ENCODE measurements at places on chromosomes 2 and 18.

GRCh38 chr2:103754530-103754929 is 992.7 kb downstream of the TMEM182 start:
- DNase-seq: no peak

DNA sequence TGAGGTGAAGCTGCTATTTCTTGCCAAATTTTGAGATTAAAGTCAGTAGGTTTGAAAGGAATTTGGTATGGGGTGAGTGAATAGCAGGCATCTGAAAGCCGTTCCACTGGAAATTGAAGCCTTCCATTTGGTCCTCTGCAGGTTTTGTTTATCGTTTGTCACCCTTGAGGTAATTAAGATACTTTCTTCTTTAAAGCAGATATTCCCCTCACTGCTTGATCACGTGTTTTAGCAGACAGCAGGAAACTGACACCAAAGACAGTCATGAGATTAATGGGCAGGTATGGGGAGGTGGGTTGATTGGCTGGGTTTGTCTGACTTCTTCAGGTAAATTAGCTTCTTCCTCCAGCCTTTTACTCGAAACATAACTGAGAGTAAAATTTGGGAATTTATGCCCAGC is 10.7 kb downstream of the LPIN1 start:
- DNase-seq: no peak

DNA sequence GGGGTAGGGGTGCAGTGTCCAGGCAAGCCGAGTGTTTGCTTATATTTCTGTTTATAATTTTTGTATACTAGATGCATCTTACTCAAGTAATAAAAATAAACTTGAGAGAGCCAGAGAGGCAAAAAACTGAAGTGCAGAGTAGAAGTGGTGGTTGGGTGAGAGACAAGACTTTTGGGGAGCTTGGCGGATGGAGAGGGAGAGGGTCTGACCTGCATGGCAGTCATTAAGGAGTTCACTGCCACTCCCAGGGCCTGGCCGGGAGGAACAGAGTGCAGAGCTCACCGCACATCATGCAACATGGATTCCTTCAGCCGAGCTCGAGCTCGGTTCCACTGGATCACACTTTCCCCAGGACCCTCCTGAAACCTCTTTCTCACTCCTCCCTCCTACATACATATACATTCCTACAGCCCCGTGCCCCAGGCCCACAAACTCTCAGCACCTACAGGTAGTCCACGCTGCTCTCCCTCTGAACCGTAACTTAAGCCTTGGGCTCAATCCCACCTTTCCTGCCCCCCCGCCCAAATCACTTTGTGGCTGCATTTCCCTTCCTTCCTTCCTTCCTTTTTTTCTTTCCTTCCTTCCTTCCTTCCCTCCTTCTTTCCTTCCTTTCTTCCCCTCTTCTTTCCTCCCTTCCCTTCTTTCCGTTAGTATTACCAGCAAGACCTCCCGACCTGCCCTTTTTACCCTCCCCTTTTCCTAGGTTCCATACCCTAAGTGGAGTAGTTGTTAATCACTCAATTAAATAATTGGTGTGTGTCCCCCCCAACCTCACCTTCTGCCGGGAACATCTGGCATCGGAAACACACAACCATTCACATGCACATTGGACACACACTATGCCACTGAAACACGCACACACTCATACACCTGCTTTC is 37.1 kb upstream of the ATP6V1B1 start:
- no peak for DNase-seq

DNA sequence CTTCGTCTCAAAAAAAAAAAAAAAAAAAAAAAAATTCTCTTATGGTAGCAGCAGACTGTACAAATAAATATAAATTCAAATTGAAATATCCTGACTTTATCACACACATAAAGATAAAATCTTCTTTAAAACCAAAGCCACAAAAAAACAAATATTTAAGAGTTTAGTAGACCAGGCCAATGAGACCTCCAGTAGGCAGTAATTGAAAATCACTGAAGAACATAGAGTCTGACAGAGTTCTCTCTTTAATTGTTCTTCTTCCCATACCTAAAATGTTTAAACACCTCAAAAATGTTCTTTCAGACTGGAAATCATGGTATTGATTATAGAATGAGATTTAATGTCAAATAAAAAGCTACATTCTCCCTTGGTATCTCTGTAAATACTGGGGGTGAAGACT is 20.8 kb downstream of the PRPF40A start:
- no peak for DNase-seq

DNA sequence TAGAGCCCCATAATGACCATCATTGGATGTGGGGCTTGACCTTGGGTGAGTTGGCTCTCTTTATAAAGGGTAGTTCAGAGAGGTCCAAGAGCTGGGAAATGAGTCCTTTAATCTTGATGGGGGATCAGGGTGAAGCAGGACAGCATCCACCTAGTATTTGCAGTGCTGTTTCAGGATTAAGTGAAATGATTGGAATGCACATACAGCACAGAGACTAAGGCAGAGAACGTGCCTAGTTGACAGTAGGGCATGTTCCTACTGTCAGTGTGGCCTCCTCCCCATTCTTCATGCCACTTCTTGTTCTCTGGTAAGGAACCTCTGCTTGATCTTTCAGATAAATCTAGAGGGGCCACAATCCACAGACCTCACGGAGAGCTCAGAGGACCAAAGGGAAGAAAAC is 78.9 kb downstream of the TRIM43 start:
- DNase-seq: no peak

GRCh38 chr2:155692106-155692505 is 640.4 kb downstream of the NR4A2 start:
- no peak for DNase-seq

DNA sequence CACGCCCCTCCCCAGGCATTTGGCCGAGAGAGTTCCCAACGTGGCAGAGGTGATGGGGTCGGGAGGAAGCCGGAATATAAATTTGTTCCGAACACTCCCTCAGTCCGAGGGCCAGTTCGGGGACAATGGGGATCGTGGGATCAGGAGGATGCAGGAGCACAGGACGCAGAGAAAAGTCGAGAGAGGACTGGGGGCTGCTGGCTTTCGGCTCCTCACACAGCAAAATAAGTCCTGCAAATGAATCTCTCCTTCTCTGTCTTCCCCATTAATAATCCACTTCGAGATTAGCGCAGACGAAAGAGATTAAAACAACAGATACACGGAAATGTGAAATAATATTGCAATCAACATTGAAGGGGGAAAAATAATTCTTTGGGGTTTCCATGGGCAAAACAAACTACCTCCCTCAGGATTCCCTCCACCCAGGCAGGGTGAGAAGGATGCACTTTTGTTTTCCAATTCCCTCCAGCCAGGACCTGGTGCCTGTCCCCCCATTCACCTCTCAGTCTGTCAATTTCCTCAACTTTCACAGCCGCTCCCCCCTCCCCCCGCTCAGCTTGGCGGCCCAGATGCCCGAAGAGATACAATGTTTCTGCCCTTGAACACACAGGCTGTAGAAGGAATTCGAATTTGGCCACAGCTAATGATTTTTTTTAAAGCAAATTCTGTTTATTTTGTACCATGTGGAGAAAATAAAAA is 3.1 kb upstream of the ZEB2 start:
- DNase-seq: no peak

GRCh38 chr2:218275371-218276072 is 5.2 kb downstream of the PNKD start:
- DNase-seq: no peak

DNA sequence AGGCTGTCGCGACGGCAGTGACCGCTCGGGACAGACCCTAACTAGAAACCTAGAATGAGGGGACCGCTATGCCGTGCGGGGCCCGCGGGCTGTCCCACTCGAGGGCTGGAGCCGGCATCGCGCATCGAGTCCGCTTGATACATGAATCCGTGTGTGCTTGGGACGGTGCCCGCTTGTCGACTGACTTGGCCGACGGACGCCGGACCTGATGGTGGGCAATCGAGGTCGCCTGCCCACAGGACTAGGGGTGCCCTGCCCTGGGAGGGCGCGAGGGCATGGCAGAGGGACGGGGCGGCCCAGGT is 749 bp upstream of the PTMA start:
- DNase-seq: no peak

GRCh38 chr2:37415128-37415820 is 70.8 kb downstream of the QPCT start:
- no peak for DNase-seq

DNA sequence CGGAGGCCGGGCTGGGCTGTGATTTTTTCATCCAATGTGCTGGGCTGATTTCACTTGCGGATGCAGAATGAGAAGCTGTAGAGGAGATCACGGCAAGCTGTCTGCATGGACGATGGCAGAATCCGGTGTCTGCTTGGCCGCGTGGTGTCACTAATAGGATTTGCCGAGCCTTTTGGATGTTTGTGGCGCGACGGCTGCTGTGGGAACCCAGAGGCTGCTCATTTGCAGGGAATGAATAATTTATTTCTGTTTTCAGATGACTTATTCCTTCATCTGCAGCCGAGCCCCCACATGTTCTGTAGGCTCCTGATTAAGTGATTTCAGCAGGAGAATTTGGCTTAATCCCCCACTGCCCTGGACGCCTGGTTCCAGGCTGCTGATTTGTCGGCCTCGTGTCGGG is 62.6 kb downstream of the ODC1 start:
- no peak for DNase-seq

DNA sequence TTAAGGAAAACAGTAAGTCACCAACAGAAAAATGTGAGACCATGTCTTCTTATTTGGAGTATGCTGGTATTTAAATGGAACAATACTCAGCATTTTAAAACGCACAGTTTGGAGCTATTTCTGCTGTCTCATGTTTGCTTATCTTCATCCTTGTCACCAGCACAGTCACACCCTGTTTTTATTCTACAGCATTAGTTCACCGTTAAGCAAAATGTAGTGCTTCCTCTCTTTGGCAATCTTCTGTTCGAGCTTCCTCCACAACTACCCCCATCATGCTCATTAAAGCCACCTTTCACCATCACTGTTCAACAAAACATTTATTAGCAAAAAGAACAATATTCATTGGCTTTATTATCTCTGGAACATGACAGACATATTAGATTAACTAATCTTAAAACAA is 64.0 kb downstream of the SLC40A1 start:
- no peak for DNase-seq

- no peak for DNase-seq
Observed at GRCh38 chr2:196329959-196330358, 158.6 kb upstream of the STK17B start.

DNA sequence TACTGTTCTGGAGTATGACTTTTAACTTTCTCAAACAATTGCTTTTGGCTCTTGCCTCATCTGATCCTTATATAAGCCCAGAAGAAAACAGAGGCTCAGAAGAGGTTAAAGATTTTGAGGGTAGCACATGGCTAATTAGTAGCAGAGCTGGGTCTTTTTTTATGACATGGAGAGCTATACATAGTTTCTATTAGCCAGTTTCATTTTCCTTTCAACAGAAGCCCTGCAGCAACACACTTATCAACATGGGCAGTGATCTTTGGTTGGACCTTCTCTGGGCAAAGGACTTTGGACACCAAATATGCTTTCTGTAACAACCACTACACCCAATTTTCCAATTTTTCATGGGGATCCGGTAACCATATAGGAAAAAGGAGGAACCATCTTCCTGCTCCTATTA is 64.9 kb downstream of the NCKAP5 start:
- no peak for DNase-seq

- DNase-seq: no peak
Observed at GRCh38 chr18:35138773-35139172, 97.6 kb downstream of the MAPRE2 start.

GRCh38 chr2:168642873-168643272 is 159.6 kb upstream of the NOSTRIN start:
- DNase-seq: no peak

GRCh38 chr2:223979730-223980396 is 22.6 kb downstream of the MRPL44 start:
- no peak for DNase-seq

DNA sequence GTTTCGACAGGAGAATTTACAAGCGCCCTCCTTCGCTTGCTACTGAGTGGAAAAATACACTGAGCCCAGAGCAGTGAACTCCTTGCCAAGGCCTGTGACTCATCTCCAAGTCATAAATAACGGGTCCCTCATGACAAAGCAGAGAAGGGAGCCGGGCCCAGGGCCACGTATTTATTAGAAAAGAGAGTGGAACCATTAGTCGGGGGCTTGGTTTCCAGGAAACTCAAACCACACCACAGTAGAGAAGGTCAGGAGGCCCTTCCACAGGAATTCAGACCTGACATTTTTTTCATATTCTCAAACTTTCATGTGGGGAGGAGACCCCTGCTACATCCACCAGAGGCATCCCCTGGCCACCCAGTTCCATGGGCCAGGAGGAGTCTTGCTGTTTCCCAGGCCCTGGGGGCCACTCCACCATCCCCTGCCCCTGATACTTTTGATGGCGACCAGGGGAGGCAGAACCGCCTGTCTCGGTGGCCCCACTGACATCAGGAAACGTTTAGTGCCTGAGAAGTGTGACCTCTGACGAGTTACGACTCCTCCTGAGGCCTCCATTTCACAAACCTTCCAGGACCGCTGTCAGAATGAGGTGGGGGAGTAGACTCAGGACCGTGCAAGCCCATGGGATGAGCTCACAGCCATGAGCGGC is 289.7 kb downstream of the DYSF start:
- DNase-seq: no peak

- DNase-seq: no peak
Observed at GRCh38 chr18:69622184-69622583, 221.5 kb downstream of the DOK6 start.

GRCh38 chr2:28681606-28682005 is 70.0 kb upstream of the PPP1CB start:
- no peak for DNase-seq

DNA sequence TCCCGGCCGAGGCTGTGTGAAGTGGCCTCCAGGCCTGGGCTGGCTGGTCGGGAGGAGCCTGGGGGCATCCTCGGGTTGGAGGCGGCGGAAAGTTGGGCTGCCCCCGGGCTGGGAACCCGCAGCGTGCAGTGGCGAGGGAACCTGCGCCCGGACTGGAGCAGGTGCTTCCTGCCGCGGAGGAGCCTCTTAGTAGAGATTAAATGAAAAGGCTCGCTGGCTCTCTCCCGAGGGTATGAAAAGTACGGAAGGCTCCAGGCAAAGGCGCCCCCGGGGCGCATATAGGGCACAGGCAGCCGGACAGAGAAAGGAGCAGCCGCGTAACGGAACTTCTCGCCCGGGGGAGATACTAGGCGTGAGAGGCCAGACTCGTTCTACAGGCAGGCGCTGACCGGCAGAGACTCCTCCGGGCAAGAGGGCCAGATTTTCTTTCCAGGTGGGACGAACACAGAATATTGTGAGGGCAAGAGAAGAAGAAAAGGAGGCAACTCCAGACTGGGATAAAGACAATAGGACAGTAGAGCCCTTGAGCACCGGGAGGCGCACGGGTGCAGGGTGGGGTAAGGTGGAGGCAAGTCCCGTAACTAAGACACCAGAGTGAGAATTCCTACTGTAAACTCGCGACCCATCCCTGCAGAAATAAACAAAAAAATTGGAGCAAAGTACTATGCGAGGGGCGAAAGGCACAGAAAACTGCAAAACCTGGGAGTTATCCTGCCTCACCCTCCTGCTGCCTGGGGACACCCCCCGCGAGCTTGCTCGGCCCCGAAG is 816 bp downstream of the CDH2 start:
- no peak for DNase-seq
